CD4-positive, alpha-beta T cell treated with Interferon alpha-2 for 1 hour (primary cell): ENCODE measurements at places on chromosomes 7 and 10.

DNA sequence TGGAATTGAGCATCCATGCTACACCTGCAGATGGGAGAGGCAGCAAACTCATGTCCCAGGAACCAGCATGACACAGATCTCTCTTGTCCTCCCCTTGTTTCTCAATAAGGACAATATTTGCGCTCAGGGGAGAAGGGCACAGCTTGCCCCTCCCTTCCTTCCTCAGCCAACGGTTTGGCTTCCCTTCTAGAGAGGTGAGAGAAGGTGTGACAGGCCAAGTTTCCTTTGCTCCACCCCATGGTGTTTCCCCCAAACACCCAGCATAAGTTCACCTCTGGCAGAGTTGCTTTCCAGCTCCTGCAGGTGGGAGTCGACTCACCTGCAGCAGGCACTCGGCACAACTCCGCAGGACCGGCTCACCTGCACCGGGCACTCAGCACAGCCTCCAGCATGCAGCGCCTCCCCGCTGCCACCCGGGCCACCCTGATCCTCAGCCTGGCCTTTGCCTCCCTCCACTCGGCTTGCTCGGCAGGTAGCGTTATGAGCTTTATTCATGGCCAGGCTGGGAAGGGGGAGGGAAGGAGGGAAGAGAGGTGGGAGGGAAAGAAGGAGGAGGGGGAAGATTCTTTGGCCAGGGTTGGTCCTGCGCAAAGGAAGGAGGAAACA lies at the start of the genes ATP6V0A4 and TMEM213:
Gene ATP6V0A4 (minus strand): TSS at position 482 of the 606 bp plus-strand sequence. CDS start 26,949 bp downstream, outside the sequence.
Gene TMEM213 (plus strand): TSS at position 280 of the 606 bp plus-strand sequence. CDS start 111 bp downstream, at position 391.
- DNase-seq: no peak

GRCh38 chr7:157981778-157982177 lies 605.8 kb downstream of the PTPRN2 start:
- DNase-seq: no peak

DNA sequence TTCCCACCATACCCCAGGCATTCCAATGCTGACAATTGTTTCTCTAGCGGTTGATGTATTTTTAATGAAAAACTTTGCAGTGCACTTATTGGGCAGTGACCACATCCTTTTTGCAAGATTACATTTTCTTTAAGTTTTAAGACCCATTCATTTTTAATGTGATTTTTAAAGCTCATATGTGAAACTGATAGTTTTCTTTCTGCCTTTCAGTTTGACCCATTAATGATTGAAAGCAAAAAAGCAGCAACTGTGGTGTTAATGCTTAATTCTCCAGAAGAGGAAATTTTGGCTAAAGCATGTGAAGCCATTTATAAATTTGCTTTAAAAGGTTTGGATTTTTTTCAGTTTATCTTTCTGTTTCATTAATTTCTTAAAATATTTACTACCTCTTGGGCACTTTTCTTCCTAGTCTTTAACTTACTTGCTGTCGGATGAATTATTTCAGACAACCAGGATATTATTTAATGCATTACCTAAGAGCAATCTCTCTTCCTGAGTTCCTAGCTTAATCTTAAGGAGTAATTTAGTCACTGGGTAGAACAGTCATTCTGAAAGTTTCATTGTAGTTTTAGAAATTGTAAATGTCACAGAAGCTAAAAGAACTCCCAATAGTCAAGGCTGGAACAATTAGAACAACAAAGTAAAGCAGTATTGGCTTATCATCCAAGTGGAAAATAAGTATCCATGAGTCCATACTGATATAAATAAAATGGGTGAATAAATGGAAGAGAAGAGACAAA lies 18.3 kb downstream of the ARMC3 start:
- DNase-seq: no peak

DNA sequence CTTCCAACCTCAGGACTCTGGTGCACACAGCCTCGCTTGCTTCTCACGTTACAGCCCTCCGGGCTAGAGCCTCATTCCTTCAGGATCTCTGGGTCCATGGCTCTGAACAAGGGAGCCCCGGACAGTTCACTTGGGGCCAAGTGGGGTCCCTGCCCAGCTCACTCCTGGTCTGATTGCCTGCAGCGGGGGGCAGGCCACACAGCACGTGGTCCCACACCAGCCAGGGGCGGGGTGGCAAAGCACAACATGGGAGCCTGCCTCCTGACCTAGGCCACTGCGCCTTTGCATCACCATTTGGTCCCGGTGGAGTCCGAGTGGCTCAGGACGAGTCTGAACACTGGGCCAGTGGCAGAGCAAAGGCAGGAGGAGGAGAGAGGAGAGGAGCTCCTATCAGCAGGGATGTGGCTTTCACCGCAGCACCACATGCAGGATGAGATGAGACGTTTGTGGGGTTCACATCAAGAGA lies 13.4 kb upstream of the CRYGN start:
- no peak for DNase-seq

GRCh38 chr7:158649279-158649678 lies 55.3 kb downstream of the NCAPG2 start:
- no peak for DNase-seq

DNA sequence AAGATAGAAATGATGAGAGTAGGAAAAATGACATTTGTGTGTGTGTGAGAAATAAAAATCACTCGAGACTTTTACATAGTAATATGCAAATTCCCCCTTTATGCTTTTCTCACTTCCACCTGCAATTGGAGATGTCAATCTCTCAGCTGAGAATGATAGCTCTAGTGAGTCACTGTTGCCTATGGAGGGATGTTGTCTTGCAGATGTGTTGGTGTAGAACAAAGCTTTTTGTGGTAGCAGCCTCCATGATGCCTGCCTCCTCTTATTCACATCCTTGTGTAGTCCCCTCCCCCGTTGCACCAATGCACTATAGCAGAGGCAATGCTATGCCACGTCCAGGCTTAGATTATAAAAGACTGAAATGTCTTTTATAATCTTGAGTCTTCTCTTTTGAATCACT lies 33.8 kb downstream of the SPAG6 start:
- no peak for DNase-seq

DNA sequence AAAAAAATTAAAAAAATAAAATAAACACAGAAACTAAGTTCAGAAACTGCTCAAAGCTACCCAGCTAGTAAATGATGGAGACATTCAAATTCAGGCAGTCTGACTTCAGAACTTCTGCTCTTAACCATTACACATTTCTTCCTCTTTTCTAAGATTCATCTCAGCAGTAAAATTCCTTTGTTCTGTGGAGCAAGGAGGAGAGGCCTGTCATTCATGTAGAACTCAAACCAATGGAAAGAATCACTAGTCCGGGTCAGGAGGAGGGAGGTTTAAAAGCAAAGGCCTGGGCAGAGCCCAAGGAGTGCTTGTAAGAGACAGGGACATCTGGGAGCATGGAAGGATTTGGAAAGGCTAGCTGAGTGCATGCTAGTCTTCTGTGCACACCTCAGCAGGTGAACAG lies 37.9 kb upstream of the DNAJB12 start:
- DNase-seq: no peak

DNA sequence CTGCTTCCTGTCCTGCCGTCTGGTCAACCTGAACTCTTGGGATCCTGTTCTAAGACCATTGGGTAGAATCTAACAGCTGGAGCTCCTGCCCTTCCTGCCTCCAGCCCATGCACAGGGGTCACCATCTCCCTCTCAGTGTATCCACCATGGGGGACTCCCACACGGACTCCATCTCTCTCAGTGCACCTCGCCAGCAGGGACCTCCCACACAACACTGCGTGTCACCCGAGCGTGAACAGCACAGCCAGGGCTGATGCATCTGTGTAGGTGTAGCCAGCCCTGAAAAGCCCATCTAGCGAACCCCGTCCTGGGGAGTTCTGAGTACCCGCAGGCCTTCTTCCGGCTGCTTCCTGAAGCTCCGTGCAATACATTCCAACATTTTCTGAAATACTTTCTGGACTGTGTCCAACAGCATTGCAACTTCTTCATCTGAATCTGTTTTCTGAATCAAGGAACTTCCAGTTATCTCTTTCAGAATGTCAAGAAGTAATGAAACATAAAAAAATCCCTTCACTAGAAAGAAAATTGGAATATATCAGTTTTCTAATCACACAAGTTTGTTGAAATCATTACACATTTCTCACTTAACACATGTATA lies 52.5 kb downstream of the NCAPG2 start:
- DNase-seq: no peak

DNA sequence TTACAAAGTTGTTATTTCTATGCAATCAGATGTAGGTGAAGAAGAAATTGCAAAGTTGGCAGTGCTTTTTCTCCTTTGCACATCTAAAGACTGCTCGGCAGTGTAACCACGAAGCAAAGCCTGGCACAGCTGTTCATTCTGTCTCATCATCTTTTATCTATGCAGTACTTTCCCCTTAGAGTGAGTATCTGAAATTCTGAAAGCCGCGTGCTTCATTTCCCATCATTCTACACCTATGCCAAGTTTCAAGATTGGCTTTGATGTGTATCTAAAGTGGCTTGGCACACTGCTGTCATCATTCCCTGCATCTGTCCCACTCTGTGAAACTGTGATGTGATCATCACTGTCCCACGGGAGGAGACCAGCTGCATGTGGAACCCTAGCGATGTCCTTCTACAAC lies 15.2 kb downstream of the SOSTDC1 start:
- no peak for DNase-seq

- no peak for DNase-seq
Measured at GRCh38 chr7:131533151-131533559, 23.3 kb downstream of the PODXL start.

GRCh38 chr10:4291990-4292389 lies 507.0 kb upstream of the KLF6 start:
- no peak for DNase-seq

GRCh38 chr7:111560773-111561653 lies 1.3 kb downstream of the IMMP2L start:
- DNase-seq: no peak

GRCh38 chr10:86801995-86802394 lies 45.6 kb downstream of the BMPR1A start:
- DNase-seq: no peak

GRCh38 chr10:56096226-56096517 lies 264.9 kb downstream of the ZWINT start:
- DNase-seq: no peak

GRCh38 chr7:28956608-28957063 lies 1.5 kb downstream of the TRIL start:
- no peak for DNase-seq

GRCh38 chr10:84188815-84189214 lies 5.5 kb upstream of the CDHR1 start:
- no peak for DNase-seq

DNA sequence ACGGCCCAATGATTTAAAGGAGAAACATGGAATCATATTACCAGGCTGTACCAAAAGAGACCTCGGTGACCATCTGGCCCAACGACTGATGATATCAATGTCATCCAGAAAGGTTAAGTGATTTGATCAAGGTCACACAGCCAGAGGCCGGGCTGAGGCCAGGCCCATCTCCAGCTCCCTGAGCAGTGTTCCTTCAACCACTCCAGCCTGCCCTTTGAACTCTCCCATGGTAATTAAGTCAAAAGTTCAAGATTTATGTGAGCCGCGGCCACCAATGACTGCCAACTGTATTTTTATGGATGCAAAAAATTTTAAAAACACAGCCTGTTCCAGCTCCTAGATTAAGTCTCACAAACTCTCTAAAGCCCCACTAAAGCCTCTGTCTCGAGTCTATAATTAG lies 41.8 kb downstream of the FGFR2 start:
- DNase-seq: no peak

GRCh38 chr10:75827587-75828021 lies 396.2 kb downstream of the LRMDA start:
- DNase-seq: no peak

DNA sequence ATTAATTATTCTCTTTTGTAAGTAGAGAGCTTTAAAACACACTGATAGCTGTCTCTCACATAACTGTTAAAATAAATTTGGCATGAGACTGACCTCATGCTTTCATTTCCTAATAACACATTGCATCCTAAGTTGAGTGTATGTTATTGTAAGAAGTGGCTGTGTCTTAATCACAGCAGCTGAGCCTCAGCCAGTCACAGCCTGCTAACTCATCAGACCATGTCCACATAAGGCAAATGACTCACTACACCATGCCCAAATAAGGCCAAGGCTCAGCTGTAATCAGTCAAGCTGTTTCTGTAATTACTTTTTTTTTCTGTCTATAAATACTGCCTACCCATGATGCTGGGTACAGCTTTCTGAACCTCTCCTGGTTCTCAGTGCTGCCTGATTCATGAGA lies 860.9 kb downstream of the XPNPEP1 start:
- no peak for DNase-seq

DNA sequence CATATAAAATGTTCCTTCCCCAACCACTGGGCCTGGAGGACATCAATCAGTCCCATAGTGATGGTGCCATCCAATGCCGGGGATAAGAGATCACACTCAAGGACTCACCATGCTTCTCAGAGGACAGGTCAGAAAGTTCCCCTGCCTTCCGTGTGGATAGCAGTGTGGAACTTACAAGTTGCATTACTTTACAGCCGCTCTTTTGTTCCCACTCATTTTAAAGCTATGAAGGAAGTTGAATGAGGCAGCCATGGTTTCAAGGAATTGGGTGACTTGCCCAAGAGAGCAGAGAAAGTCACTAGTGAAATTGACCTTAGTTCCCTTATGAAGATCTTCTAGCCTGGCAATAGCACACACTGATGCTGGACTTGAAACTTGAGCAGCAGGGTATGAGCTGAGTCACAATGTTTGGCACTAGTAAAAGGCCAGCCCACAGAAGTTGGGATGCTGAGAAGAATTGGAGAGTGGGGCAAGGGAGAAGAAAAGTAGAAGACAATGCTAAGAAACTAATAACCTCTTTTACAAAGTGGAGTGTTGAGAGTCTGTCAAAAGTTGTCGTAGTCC lies 78.7 kb downstream of the CXCL12 start:
- no peak for DNase-seq

DNA sequence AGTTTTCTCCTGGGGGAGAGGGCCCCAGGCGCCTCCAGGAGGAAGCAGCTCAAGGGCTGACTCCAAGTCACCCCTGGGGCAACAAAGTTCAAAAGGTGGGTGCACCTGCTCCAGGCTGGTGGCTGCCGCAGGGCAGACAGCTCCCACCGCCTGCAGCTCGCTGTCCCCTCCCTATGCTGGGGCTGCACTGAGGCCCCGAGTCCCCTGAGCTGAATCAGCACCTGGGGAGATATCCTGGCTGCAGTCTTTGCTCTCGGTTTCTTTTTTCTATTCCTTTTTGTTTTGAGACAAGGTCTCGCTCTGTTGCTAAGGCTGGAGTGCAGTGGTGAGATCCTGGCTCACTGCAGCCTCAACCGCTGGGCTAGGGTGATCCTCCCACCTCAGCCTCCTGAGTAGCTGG lies 183.4 kb downstream of the DNAJB6 start:
- DNase-seq: no peak

DNA sequence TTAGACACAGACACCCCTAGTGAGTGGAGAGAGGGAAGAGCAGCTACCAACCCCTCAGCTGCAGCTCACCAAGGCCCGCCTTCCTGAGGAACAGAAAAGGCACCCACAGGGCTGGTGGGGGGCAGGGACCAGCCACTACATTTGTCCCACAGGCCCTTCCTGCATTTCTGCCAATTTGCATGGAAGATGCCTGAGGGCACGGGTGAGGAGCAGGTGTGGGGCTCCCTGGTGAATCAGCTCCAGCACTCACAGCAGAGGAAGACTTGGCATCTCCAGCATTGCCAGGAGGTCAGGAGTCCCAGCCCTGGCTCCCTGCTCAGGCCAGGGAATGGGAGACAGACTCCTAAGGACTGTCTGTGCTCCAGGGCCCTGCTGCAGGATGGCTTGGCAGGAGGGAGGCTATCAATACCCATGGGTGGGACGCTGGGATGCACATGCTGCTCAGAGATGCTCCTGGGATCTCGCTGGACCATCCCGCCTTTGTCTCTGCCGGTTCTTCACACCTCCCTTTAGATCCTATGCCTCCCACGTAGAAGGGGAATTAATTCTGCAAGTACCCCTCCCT lies 109.7 kb downstream of the SLIT1 start:
- DNase-seq: no peak

GRCh38 chr10:109773288-109774120 lies 149.8 kb downstream of the XPNPEP1 start:
- DNase-seq: no peak

GRCh38 chr7:26321435-26321834 lies 29.8 kb downstream of the SNX10 start:
- DNase-seq: no peak
